Posterior vena cava (tissue), 2 donors: ENCODE measurements at places on chromosomes 7 and 10. TPM values are rescaled to one million over a fixed set of nuclear protein-coding genes. Genes with fewer than 3 reads are reported as not detected.

DNA sequence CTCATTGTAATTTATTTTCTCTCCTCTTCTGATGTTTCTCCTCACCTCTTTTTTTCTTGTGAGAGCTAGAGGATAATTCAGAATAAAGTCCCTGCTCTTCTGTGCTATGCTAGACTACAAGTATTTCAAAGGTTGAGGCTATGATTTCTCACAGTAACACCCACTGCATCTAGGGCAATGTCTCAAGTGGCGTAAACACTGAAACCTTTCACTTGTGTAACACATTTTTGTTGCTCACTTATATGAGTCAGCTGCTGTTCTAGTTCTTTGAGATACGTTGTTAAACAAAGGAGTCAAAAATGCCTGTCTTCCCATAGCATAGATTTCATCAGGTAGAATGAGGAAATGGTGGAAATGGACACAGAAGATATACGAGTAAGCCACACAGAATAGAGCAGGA is 305.1 kb upstream of the PITRM1 start:
- no peak for DNase-seq

- DNase-seq = no peak
Measured at GRCh38 chr7:152462995-152463708, 27.3 kb upstream of the KMT2C start.

- peak; percentile 15 for DNase-seq
Measured at GRCh38 chr10:13681960-13682359, 95.2 kb downstream of the PRPF18 start.

- peak; percentile 62 for DNase-seq
Measured at GRCh38 chr7:84446991-84447480, 252.4 kb upstream of the SEMA3A start.

Gene C7orf33
- not detected for total RNA-seq

GRCh38 chr7:77316219-77316978 is 99.8 kb downstream of the GSAP start:
- DNase-seq = no peak

Gene PILRA
- total RNA-seq = 5.9 TPM

Gene ADRB1
- 0.32 TPM for total RNA-seq

GRCh38 chr7:100679129-100679926 is 5.8 kb downstream of the GNB2 start:
- DNase-seq = no peak

- no peak for DNase-seq
Measured at GRCh38 chr7:3733541-3734140, 432.6 kb downstream of the SDK1 start.
